ENCODE measurements at places on chromosomes 12 and 14.
A peak's percentile ranks its signal among the peaks of the same experiment; 100 is the strongest.

DNA sequence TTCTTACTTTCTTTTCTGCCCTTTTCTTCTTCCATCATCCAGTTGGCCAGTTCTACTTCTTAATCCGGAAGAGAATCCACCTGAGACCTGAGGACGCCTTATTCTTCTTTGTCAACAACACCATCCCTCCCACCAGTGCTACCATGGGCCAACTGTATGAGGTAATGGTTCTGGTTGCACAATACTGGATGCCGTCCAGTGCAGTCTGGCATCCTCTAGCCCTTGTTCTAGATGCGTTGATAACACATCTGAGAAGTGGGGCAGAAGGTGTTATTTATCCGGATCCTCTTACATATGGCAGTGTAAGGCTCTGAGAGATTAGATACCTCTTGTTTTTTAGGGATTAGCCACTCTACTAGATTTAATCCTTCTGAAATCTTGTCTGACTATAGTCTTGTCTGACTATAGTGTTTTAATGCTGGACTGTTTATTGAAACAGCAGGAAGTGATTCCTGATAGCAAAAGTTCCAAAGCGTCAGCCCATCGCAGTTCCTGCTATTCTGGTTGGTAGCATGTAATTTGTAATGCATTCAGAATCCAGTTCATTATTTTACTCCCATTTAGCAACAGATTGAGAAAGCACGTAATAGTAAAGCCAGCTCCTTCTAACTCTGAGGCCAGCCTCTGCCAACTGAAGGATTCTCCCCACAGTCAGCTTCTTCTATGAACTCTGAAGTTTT is 7.9 kb downstream of the GABARAPL1 start:
- DNase-seq = peak; percentile 23

DNA sequence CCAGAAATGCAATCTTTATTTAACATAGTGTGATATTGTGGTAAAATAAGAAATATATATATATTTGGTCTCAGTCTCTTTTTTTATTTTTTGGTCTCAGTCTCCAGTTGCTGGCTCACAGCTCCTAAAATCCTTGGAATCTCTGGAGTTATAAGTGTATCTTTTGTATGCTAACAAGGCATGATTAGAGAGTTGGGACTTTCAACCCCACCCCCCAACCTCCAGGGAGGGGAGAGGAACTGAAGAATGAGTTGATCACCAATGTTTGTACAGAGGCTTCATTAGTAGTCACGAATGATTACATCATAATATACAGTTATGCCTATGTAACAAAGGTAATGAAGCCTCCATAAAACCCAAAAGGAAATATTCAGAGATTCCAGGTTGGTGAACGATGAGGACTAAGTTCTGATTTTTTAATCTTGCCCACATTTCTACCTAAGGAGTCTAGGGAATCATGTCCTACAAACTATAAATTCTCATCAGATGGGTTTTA is 22.8 kb upstream of the LALBA start:
- no peak for DNase-seq

GRCh38 chr12:47033081-47033480 is 46.3 kb upstream of the PCED1B start:
- DNase-seq = no peak

DNA sequence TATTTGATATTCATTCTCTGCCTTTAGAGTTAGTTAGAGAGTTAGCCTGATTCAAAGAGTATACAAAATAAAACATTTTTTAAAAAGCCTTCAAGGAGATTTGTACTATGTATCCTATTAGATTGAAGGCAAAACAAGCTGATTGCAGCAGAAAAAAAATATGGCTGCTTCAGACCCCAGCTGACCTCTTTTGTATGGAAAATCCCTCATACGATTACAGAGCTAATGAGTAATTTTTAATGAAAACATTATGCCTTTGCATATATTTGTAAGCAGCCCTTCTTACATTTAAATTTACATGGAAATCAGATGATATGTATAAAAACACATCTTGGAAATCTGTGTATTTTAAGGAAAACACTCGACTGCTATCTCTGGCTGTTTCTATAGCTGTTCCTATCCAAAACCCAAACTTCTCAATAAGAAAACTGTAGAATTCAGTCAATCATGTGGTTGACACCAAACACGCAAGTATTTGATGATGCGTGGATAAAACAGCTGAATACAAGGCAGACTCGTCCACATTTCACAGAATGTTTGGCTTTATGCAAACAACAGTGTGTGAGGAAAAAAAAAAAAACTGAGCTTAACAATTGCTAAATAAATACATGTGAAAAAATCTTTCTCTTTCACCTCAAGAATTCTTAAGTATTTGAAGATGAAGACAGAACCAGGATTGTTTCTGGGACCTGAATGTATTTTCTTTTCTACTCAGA is 275.3 kb downstream of the EGLN3 start:
- DNase-seq = no peak

GRCh38 chr12:49126852-49127763 is 4.1 kb downstream of the TUBA1B start:
- DNase-seq = no peak

- DNase-seq = no peak
Measured at GRCh38 chr14:85617791-85618190, 87.8 kb downstream of the FLRT2 start.

- DNase-seq = no peak
Measured at GRCh38 chr12:107514887-107515445, 170.6 kb upstream of the PWP1 start.

DNA sequence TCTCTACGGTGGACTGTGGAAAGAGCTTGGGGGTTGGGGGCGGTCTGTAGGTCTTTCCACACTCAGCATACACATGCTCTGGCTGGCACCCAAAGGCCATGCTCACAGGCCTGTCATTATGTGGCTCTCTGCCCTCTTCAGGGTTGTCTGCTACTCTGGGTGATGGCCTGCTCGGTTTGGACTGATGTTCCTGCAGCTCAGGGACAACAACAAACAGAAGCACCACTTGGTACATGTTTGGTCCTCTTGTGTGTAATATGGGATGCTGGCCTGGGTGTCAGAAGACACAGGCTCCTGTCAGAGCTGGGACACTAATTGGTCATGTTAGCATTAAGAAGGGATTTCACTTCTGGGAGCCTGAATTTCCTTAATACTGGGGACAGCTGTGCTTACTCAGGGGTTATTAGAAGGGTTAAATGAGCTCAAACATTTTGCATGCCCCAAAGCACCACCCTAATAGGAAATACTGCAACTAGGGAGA is 32.7 kb upstream of the SELPLG start:
- DNase-seq = no peak

GRCh38 chr14:35197015-35197414 is 74.7 kb downstream of the PRORP start:
- no peak for DNase-seq

DNA sequence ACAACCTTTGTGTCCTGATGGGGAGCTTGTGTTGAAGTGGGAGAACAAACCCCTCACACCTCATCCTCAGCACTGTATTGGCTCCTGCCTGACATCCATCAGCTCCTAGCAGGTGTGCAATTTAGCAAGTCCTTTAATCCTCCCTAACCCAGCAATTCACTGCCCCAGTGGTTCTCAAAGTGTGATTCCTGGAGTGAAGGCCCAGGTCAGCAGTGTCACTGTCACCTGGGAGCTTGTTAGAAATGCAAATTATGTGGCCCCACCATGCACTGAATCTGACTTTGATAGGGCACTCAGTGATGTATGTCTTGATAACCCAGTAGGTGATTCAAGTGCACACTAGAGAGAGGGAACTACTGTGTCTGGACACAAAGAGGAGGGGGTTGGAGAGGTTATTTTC is 133.6 kb downstream of the FGD4 start:
- DNase-seq = no peak

DNA sequence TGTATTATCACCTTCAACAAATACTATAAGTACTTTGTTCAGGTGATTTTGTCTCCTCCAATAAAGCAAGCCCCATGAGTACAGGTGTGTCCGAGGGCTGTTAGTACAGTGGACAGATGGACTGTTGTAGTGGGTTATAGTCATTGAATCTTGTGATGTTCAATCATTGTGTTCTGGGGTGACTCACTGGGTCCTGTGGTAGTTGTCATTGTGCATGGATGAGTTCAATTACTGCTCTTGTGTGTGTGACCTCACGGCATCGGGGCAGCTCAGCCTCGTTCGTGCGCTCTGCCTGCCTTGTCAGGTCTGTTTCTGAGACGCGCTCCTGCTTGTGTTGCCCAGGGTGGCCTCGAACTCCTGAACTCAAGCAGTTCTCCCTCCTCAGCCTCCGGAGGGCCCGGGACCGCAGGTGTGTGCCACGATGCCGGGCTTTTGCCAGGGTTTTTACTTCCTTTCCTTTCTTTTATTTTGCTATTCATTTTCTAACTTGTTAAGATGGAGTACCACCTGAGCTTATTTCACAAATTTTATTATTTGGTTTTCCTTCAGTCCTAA is 72.2 kb downstream of the DDX51 start:
- DNase-seq = no peak

- DNase-seq = no peak
Measured at GRCh38 chr12:4434301-4434700, 11.3 kb downstream of the FGF6 start.

DNA sequence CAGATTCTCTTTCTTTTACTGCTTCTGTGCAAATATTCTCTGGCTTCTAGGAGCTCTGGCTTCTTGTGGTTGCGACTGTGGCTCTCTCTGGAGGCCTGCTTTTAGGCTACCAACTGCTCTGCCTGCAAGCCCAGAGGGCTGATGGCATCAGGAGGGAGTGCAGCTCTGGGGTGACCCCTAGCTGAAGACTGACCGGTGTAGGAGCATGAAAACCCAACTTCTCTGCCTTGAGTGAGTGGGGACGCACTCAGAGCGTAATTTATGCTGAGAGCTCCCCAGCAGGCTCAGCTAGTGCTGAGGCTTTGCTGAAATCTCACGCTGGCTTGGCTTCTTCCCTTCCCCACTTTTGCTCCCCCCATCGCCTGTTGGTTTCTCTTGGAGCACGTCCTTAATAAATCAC is 29.9 kb upstream of the RBM19 start:
- DNase-seq = no peak

GRCh38 chr12:15013634-15014179 is 40.9 kb downstream of the PDE6H start:
- DNase-seq = no peak

GRCh38 chr12:115700081-115700480 is 577.4 kb downstream of the MED13L start:
- DNase-seq = no peak

- DNase-seq = no peak
Measured at GRCh38 chr14:100299238-100299560, 7.0 kb downstream of the SLC25A29 start.

- DNase-seq = no peak
Measured at GRCh38 chr14:53496668-53497067, 343.5 kb upstream of the DDHD1 start.
